Cerebellum (tissue), 4 donors: ENCODE measurements at places on chromosomes 12 and 14. TPM values are rescaled to one million over a fixed set of nuclear protein-coding genes. Genes with fewer than 3 reads are reported as not detected.

The INSM2 gene
- total RNA-seq: 9.6 TPM

The FGF23 gene
- not detected for total RNA-seq

The GPR84 gene
- total RNA-seq: 0.36 TPM

The FAM222A gene
- 8.4 TPM for total RNA-seq

The SDR9C7 gene
- 0.18 TPM for total RNA-seq

The SLC6A13 gene
- 45.9 TPM for total RNA-seq

The ALDH2 gene
- 22.0 TPM for total RNA-seq

The SERPINA3 gene
- total RNA-seq: 0.73 TPM

The GLIPR1 gene
- total RNA-seq: 2.9 TPM

The ERBB3 gene
- 4.7 TPM for total RNA-seq

The NTF3 gene
- 17.1 TPM for total RNA-seq

The TEX52 gene
- total RNA-seq: not detected

The KRT75 gene
- not detected for total RNA-seq

The SIX6 gene
- not detected for total RNA-seq

The POTEM gene
- not detected for total RNA-seq

The ULK1 gene
- total RNA-seq: 16.2 TPM

The SCNN1A gene
- total RNA-seq: not detected

The ANAPC5 gene
- total RNA-seq: 159 TPM

The SAMD15 gene
- 5.2 TPM for total RNA-seq

The TAS2R14 gene
- 23.5 TPM for total RNA-seq

The FAM181A gene
- total RNA-seq: 2.4 TPM

The LBHD2 gene
- not detected for total RNA-seq

The PTPRQ gene
- 0.73 TPM for total RNA-seq

The DPF3 gene
- total RNA-seq: 60.9 TPM

The PWP1 gene
- total RNA-seq: 44.4 TPM

The GCN1 gene
- total RNA-seq: 73.6 TPM

The SYNE3 gene
- 3.0 TPM for total RNA-seq

The CNTN1 gene
- total RNA-seq: 350 TPM

The TXNDC16 gene
- 44.9 TPM for total RNA-seq

The EIF2S3B gene
- total RNA-seq: 1.1 TPM

The RPS6KA5 gene
- 10.6 TPM for total RNA-seq

The IFT81 gene
- total RNA-seq: 49.3 TPM

The KRT73 gene
- total RNA-seq: not detected

The RPL10L gene
- total RNA-seq: not detected

The LMO3 gene
- total RNA-seq: 62.1 TPM

The MSI1 gene
- total RNA-seq: 16.4 TPM

The IPO4 gene
- total RNA-seq: 14.5 TPM

The DTX3 gene
- total RNA-seq: 49.6 TPM

The NEUROD4 gene
- total RNA-seq: 9.9 TPM

The TSPAN19 gene
- 1.9 TPM for total RNA-seq

The VRK1 gene
- total RNA-seq: 34.8 TPM

The ZC3H10 gene
- 9.4 TPM for total RNA-seq

The TSPAN8 gene
- total RNA-seq: 0.91 TPM

The YEATS4 gene
- 30.1 TPM for total RNA-seq

The IL22 gene
- total RNA-seq: 0.82 TPM

The KRT83 gene
- total RNA-seq: not detected

The PTCSC3 gene
- not detected for total RNA-seq

The KLHL33 gene
- 0.18 TPM for total RNA-seq

The MYF6 gene
- total RNA-seq: 0.64 TPM

The TUBA1A gene
- 3,426 TPM for total RNA-seq

The TMTC1 gene
- total RNA-seq: 13.9 TPM

The TOMM20L gene
- not detected for total RNA-seq

The CLEC2A gene
- total RNA-seq: not detected

The GLIPR1L2 gene
- total RNA-seq: 1.5 TPM

The DIABLO gene
- 46.0 TPM for total RNA-seq
